ENCODE measurements at places on chromosomes 11 and 22.
A peak's percentile ranks its signal among the peaks of the same experiment; 100 is the strongest.

- no peak for DNase-seq
Observed at GRCh38 chr11:32940865-32941264, 48.3 kb downstream of the QSER1 start.

DNA sequence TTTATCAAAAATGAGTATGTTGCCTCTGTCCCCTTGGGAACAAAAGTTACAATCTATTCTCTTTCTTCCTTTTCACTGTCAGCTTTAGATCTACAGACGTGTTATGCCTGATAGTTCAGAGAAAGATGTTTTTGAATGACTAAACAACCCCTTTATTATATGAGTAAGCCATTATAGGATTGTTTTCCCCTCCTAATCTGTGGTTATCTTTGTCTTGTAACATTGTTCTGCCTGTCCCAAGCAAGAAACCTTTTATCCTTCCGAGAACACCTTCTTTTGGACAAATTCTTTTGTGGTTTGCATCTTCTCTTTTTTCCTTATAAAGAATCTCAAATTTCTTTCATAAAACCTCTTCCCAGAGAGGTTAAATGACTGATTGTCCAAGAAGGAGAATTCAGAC is 208.4 kb downstream of the DDX10 start:
- DNase-seq: no peak

DNA sequence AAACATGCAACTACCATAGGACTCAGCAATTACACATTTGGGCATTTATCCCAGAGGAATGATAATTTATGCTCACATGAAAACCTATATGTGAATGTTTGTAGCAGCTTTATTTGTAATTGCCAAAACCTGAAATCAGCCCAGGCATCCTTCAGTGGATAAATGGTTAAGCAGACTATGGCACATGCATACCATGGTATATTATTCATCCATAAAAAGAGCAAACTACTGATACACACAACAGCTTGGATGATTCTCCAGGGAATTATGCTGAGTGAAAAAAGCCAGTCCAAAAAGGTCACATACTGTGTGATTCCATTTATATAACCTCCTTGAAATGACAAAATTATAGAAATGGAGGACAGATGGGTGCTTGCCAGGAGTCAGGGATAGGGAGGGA is 86.7 kb downstream of the ALX4 start:
- DNase-seq: no peak

DNA sequence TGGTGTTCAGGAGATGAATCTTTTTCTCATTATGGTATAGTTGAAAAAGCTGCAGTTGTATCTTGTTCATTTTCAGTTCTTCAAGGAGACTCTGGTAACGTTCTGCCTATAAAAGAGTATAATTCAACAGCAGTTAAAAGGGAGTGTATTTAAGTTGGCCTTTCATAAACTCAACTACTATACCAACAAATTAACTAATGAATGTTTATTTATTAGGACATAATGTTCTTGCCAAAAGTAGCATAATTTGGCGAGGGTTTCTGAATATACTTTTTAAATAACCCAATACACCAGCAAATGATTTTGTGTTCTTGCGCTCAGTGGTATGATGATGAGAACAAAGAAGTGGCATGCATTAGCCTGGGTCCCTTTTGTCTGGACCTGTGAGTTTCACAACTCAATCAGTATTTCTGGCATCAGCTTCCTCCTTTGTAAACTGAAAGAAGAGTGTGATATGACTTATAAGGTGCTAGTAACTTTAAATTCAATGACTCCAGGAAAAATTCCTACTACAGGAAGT is 10.9 kb downstream of the SMC1B start:
- no peak for DNase-seq

- DNase-seq: no peak
Observed at GRCh38 chr22:46147471-46148267, 2.7 kb upstream of the PPARA start.

DNA sequence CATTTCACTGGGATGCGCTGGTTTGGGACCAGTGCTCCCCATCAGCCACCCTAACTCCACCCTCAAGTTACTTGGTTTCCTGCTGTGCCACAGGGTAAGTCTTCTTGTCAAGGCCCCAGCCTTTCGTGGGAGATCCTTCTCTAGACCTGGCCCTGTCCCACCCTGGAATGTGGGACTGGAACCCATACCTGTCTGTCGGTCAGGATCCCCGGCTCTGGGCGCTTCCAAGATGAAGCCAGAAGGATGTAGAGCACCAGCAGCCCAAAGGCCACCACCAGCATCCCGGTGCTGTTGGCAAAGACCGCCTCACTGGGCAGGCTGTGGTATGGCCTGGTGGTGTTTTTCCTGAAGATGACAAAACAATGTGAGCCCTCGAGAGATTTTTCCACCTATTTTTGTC is 10.9 kb downstream of the CYB561A3 start:
- DNase-seq: no peak

GRCh38 chr22:45212306-45212709 is 28.4 kb downstream of the KIAA0930 start:
- DNase-seq: no peak

GRCh38 chr11:92268546-92268945 is 43.9 kb downstream of the FAT3 start:
- no peak for DNase-seq

DNA sequence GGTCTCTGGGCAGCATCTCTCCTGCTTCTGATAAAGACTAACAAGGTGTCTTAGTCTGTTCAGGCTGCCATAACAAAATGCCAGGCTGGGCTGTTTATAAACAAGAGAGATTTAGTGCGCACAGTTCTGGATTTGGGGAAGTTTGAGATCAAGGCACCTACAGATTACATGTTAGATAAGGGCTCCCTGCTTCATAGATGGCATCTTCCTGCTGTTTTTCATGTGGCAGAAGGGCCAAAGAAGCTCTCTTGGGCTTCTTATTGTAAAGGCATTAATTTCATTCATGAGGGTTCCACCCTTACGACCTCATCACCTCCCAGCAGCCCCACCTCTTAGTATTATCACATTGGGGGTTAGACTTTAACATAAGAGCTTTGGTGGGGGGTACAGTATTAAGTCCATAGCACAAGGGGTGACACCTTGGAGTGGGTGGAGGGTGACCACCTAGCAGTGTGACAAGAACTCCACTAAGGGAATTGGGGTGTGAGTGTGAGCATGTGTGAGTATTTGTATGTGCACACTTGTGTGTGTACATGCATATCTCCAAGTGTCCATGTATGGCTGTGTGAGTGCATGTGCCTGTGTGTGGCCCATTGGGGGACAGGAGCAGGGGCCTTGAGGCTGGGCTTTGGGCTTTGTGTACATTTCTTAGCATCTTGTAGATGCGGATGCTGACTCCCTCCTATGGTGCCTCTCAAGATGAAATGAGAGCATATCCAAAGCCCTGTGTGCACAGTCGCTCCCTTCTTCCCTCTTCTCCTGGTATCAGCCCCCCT is 42.7 kb downstream of the BCR start:
- no peak for DNase-seq

- no peak for DNase-seq
Observed at GRCh38 chr11:45995342-45995734, 72.9 kb downstream of the LARGE2 start.

- no peak for DNase-seq
Observed at GRCh38 chr11:42958635-42959034, 353.2 kb upstream of the API5 start.

DNA sequence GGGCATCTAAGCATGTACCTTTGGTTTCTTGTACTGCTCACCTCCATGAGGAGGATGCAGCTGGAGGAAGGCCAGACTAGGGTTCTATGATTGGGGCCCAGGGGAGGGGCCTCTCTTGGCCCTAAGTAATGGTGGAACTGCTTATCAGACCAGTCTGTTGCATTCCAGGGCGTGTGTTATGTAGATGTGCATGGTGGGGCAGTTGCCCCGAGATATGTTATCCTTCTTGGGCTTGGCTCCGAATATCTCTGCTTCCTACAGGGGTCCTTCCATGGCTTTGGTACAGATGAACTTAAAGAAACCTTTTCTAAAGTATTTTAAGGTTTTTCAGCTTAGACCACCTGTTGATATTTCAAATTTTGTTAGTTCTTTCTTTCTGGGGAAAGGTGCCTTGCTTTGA is 126.0 kb downstream of the SWAP70 start:
- no peak for DNase-seq

GRCh38 chr11:74397501-74398243 is 561 bp downstream of the PGM2L1 start:
- peak; percentile 33 for DNase-seq

DNA sequence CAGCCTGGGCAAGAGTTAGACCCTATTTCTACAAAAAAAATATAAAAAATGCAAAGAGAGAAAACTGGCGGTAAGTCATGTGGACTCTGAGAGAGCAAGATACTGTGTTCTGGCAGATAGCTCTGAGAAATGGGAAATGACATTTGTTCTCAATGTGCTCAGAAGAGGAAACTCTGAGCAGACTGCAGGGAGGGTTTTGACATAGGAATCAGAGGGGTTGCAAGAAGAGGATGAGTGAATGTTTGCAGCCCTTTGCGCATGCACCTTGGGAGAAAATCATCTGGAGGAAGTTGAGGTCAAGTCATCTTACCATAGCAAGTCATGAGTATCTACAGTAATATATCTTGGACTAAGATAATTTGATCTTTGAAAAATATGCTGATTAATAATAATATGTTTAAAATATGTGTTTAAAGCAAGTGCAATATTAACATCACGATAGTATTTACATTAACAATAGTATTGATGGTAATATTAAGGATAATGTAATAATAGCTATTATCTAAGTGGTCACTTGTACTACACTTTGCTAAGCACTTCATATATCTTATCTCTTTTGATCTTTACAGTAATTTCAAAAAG is 2.6 kb downstream of the ACER3 start:
- DNase-seq: no peak

GRCh38 chr11:131447277-131447815 is 76.9 kb downstream of the NTM start:
- no peak for DNase-seq

GRCh38 chr11:23205156-23205871 is 345.0 kb upstream of the CCDC179 start:
- no peak for DNase-seq

DNA sequence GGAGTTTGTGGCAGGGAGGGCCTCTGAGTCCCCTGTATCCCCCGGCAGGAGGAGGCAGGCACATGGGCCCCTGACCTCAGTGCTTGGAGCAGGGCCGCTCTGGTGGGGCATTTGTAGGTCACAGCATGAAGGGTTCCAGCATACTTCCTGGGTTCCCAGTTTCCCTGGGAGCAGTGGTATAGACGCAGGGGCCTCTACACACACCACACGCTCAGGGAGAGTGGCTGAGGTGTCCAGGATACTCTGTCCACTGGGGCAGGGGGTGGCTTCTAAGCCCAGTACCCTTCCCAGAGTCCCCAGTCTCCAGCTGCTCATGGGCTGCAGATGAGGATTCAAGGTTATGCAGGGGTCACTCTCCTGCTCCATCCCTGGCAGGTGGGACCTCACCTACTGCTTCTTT is 6.1 kb downstream of the LSP1 start:
- DNase-seq: no peak

GRCh38 chr22:44941207-44941606 is 68.6 kb downstream of the PHF21B start:
- no peak for DNase-seq

DNA sequence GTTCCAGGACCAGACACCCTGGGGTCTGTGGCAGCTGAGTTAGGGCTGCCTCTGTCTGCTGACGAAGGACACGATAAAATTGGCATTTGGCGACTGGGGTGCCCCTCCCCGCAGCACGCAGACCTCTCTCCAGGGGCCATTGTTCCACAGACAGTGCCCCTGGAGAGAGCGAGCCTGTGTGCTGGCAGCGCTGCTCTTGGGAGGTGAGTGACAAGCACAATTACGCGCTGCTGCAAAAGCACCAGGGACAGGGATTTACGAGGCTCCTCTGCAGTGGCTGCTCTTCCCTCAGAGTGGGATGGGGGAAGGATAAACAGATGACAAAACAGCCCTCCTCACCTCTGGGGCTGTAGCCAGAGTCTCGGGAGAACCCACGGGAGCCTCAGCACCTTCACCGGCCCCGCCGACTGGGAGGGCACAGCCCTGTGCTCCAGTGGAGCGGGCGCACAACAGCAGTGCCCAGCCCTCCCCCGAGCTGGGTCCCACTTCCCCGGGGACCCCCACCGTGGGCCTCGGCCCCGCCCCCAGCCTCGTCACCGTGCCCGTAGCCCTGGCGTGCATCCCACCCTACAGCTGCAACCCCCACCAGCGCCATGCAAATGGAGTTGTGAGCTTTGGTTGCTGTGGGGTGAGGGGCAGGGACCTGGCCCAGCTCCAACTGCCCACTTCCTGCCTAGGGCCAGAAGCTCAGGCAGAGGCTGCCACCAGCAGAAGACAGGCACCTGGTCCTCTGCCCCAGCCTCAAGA is 19.6 kb downstream of the CHID1 start:
- no peak for DNase-seq

DNA sequence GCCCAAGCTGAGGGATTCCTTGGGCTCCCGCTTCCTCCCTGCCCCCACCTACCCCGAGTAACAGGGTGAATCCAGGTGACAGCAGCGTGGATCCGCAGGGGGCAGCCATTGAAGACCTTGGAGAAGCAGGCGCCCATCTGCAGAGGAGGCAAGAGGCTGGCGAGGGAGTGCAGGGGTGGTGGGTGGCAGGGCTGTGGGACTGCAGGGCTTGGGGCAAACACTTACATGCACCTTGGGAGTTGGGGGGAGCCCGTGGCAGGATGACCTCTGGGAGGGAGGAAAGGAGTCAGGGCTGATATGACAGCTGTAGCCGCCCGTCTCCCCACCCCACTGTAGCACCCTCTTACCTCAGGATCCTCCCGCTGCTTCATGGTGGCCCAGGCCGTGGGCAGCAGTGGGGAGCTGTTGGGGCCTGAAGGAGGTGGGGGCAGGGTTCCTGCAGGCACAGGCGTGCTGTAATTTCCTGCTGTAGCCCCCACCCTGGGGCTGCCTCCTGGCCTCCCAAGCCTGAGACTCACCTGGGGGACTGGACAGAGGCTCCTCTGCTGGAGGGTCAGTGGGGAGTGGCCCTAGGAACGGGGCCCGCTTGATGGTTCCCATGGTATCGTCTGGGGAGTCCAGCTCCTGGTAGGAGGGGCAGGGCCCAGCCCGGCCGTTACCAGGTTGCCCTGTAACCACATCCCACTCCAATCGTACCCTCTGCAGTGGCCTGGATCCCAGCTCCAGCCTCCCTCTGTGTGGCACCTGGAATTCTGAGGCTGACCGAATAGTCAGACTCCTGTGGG is 6.1 kb downstream of the MAP4K2 start:
- no peak for DNase-seq

GRCh38 chr11:30091246-30091645 is 74.4 kb upstream of the KCNA4 start:
- DNase-seq: no peak

- no peak for DNase-seq
Observed at GRCh38 chr11:69294571-69295078, 670 bp downstream of the MYEOV start.

GRCh38 chr22:41528938-41529561 is 15.2 kb downstream of the POLR3H start:
- no peak for DNase-seq

DNA sequence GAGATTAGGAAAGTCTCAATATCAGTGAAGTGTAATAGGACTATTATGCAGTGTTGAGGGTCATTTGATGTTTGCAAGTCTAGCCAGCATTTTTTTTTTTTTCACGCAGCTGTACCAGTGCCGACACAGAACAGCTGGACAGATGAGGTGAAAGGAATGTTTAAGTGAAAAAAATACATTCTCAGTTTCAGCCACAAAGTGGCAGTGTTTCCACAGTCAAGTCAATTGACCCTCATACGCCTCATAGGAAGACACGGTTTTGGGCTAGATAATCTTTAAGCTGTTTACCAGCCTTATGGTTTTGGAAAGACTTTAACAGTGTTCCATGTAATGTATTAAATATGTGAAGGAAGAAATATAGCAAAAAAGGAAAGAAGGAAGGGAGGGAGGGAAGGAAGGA is 349.9 kb upstream of the ANO3 start:
- DNase-seq: no peak

All from activated naive CD4-positive, alpha-beta T cell treated with Interleukin-2 at 50 U/mL for 16 hours (primary cell).